ENCODE measurements at places on chromosomes 16 and 17. TPM values are rescaled to one million over a fixed set of nuclear protein-coding genes. Genes with fewer than 3 reads are reported as not detected.

PCYT2 gene
- total RNA-seq, result 16.0 TPM

ATP2A1 gene
- 2.6 TPM for total RNA-seq

OSGIN1 gene
- 39.7 TPM for total RNA-seq

MYO1C gene
- total RNA-seq, result 132 TPM

TERB1 gene
- not detected for total RNA-seq

IGFBP4 gene
- 2,033 TPM for total RNA-seq

FGF11 gene
- total RNA-seq, result 1.2 TPM

KRTAP1-5 gene
- not detected for total RNA-seq

KRTAP9-8 gene
- total RNA-seq, result not detected

SEPTIN12 gene
- not detected for total RNA-seq

INCA1 gene
- 1.3 TPM for total RNA-seq

CCL16 gene
- not detected for total RNA-seq

LRRC75A gene
- 0.89 TPM for total RNA-seq

LRRC36 gene
- total RNA-seq, result not detected

ADGRG1 gene
- total RNA-seq, result 205 TPM

GNAO1 gene
- total RNA-seq, result 0.62 TPM

DPEP3 gene
- total RNA-seq, result not detected

CDRT4 gene
- 0.66 TPM for total RNA-seq

SAP30BP gene
- total RNA-seq, result 105 TPM

NME4 gene
- 420 TPM for total RNA-seq

NLRC3 gene
- total RNA-seq, result not detected

CDK10 gene
- 69.2 TPM for total RNA-seq

CCL4 gene
- total RNA-seq, result not detected

PER1 gene
- total RNA-seq, result 5.5 TPM

OR4D1 gene
- total RNA-seq, result 0.02 TPM

KRT13 gene
- 0.19 TPM for total RNA-seq

CTRB1 gene
- total RNA-seq, result not detected

CHST4 gene
- 0.08 TPM for total RNA-seq

ZP2 gene
- total RNA-seq, result not detected

TP53TG3 gene
- total RNA-seq, result 0.47 TPM

TVP23A gene
- 0.02 TPM for total RNA-seq

CCL1 gene
- not detected for total RNA-seq

KRTAP9-4 gene
- not detected for total RNA-seq

All from A549 treated with DMSO at 1 μM for 4 hours (cell line).